Epithelial cell of esophagus (primary cell): ENCODE measurements at places on chromosomes 4 and X.
A peak's percentile ranks its signal among the peaks of the same experiment; 100 is the strongest.

DNA sequence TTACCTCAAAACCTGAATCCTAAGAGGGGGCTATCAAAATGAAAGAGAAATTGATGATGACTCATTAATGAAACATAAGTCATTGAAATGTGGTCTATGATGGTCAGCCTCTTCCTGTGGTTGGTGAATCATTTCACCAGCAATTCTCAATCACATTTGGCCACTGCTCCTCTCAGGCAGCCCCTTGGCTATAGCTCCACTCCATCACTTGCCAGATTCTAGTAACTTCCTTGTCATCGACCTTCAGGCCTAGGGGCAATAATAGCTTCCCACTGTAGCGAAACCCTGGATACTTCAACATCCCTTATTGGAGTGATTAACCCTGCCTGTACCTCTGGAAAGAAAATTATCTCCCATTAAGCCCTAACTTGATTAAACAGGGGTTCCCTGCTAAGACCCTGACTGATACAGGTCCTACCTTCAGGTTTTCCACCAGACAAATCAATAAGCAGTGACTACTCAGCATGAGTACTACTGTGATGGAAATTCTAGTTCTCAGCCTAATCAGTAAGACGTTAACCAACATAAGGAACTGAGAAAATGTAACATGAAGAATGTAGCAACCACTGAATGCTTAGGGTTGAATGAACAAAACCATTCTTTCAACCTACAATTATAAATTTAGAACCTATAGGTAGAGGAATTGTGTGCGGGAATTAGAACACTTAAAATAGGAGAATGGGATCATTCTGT, 30.4 kb downstream of the ADH7 start:
- peak; percentile 84 for DNase-seq

- peak; percentile 46 for DNase-seq
Measured at GRCh38 chrX:71282514-71283402, 677 bp upstream of the NONO start.

DNA sequence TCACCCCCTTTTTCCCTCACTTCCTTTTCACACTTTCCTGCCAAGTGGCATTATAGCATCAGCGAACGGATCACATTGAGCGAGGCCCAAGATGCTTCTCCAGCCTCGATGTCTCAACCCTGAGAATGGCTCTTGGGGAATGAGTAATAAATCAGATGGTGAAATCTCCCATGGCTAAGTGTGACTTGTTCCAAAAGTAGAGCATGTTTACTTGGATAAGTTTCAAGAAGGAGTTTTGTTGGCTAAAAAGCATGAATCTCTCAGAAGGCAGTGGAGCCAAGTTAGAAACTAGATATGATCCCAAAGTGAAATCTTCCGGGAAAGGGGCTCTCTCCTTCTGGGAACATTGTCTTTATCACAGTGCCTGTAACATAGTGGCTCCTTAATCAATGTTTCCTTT, 316.3 kb downstream of the CAMK2D start:
- DNase-seq, result peak; percentile 96

GRCh38 chrX:71302461-71303213, 1.1 kb downstream of the ITGB1BP2 start:
- no peak for DNase-seq

- peak; percentile 2 for DNase-seq
Measured at GRCh38 chrX:135737366-135738071, 24.1 kb downstream of the CT45A1 start.

- DNase-seq, result peak; percentile 0
Measured at GRCh38 chr4:62816566-62816965, 1592.7 kb downstream of the TECRL start.
